ENCODE measurements at places on chromosomes 13 and 19. TPM values are rescaled to one million over a fixed set of nuclear protein-coding genes. Genes with fewer than 3 reads are reported as not detected.

GRCh38 chr13:82758044-82758443 lies 1124.2 kb downstream of the SLITRK1 start:
- no peaks in the 10 kb centered on the region for H3K36me3 ChIP-seq
- H3K27me3 ChIP-seq = no peaks in the 10 kb centered on the region
- DNase-seq = no peak
- H3K4me1 ChIP-seq = no peaks in the 10 kb centered on the region
- H3K4me3 ChIP-seq = no peak overlapping the region
- no peak overlapping the region for H3K27ac ChIP-seq

DNA sequence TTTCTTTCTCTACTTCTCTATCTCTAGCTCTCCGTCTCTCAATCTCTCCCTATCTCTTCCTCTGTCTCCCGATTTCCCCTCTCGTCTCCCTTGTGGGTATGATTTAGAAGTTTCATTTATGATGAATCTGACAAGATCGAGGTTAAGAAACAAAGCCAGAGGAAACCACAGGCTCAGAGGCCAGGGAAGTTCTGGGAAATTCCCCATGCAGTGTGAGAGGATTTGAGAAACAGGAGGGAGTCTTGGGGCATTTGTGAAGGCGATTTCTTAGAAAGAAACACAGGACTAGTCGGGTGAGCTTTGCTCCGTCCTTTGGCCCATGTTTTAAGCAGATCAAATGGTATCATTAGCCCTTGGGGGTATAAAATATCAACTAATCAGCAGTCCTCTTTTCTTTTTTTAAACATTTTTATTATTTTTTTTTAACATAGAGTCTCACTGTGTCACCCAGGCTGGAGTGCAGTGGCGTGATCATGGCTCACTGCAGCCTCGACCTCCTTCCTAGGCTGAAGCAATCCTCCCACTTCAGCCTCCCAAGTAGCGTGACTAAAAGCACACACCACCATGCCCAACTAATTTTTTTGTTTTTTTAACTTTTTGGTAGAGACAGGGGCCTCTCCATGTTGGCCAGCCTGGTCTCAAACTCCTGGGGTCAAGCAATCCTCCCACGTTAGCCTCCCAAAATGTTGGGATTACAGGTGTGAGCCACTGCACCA lies 25.8 kb downstream of the TNFSF9 start:
- no peak overlapping the region for H3K27ac ChIP-seq
- DNase-seq = no peak
- H3K36me3 ChIP-seq = no peaks in the 10 kb centered on the region
- H3K4me1 ChIP-seq = peaks cover 18% of the 10 kb centered on the region

DNA sequence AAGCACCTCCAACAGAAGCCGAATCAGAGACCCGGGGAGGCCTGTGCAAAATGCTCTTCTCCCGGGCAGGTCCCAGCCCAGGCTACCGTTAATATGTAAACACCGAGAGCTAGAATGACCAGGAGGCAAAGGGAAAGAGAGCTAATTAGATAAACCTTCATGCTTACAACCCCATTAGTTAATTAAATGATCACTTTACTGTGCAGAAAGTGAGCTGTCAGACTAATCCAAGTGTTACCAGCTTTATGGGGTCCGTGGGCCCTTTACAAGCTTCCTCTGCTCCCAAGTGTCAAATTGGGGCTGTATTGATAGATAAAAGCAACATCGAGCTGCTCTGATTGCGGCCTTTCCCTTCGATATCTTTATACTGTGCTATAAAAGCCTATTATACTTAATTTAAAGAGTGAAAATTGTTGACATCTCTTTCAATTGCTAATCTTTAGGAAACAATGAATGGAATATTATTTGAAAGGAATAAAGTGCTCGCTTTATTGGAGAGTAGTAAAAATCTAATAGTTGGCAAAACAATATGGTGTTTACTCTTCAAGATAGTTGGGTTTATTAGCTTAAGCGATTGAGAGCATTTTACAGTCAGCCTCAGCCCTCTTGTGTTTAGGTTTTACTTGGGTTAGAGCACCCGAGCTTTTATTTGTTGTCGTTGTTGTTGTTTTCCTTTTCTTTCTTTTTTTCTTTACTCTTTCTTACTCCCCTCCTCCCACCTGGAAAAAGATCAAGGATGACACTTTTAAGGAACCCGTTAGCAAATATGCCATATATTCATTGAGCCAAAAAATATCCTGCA lies 189.3 kb upstream of the GPR12 start:
- no peak overlapping the region for H3K27ac ChIP-seq
- no peak overlapping the region for H3K4me3 ChIP-seq
- peaks cover 3% of the 10 kb centered on the region for H3K4me1 ChIP-seq
- DNase-seq = no peak
- H3K36me3 ChIP-seq = no peaks in the 10 kb centered on the region

DNA sequence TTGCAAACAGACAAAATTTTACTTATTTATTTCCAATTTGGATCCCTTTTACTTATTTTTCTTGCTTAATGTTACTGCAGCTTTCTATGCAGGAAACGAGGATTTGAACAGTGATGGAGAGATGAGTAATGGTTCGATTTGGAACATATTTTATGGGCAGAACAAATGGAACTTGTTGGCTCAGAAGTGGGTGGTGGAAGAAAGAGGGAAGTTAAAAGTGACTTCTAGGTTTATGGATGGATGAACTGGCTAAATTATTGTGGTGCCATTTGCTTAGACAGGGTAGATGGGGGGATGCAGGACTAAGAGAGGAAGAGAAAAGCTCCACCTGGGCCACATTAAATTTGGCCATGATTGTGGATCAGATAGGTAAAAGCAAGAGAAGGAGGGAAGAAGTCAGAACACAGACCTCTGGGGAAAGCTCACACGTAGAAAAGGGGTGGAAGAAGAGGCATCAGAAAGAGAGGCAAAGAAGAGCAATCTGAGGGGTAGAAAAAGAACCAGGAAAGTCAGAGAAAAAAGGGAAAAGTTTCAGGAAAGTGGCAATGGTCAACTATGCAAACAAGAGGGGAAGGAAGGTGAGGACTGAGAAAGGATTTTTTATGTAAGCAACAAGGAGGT lies 768 bp upstream of the CYSLTR2 start:
- H3K36me3 ChIP-seq = no peaks in the 10 kb centered on the region
- DNase-seq = no peak
- peaks cover 22% of the 10 kb centered on the region for H3K4me1 ChIP-seq
- peak overlapping the region; percentile 81 for H3K27ac ChIP-seq
- no peaks in the 10 kb centered on the region for H3K27me3 ChIP-seq

DNA sequence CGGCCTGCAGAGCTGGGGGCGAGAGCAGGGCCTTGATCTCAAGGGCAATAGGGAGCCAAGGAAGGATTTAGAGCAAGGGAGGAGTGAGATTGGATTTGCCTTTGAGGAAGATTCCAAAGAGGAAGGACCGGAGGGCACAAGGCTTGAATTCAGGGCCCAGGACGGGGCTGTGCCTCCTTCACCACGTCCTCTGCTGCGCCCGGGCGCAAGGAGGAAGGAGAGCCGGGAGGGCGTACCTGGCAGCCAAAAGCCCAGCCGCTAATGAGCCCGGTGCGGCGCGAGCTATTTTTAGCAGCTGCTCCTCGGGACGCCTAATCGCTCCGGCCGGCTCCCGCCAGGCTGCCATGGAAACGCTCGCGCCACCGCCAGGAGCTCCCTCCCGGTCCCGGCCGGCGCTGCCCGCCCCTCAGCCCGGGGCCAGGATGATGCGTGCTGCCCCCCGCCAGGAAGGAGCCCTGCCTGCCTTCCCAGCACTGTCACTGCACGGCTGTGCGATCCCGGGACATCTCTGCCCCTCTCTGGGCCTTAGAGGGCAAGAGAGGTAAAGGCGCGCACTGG lies 31.3 kb downstream of the TINCR start:
- H3K27ac ChIP-seq = no peak overlapping the region
- no peaks in the 10 kb centered on the region for H3K4me1 ChIP-seq
- no peak for DNase-seq
- peaks cover 5% of the 10 kb centered on the region for H3K36me3 ChIP-seq

- no peaks in the 10 kb centered on the region for H3K36me3 ChIP-seq
- DNase-seq = no peak
- H3K4me3 ChIP-seq = no peak overlapping the region
- H3K27ac ChIP-seq = no peak overlapping the region
- H3K4me1 ChIP-seq = no peaks in the 10 kb centered on the region
Observed at GRCh38 chr13:43428545-43429296, 358.1 kb downstream of the ENOX1 start.

- no peak overlapping the region for H3K4me3 ChIP-seq
- H3K36me3 ChIP-seq = peaks cover 2% of the 10 kb centered on the region
- no peak overlapping the region for H3K27ac ChIP-seq
- H3K27me3 ChIP-seq = peaks cover 14% of the 10 kb centered on the region
Observed at GRCh38 chr13:39968646-39969475, 313.4 kb downstream of the COG6 start.

The DOHH gene
- 13.3 TPM for total RNA-seq

DNA sequence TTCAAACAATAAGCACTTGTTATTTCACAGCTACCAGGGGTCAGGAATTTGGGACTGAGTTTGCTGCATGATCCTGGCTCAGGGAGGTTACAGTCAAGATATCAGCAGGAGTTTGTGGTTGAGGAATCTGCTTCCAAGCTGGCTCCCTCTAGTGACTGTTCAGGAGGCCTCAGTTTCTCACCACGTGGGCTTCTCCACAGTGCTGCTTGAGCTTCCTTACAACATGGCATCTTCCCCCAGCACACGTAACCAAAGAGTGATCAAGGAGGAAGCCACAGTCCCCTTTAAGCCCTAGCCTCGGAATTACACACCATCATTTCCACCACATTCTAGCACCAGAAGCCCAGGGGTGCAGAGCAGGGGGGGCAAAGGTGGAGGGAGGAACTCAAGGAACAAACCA lies 28.8 kb downstream of the CELF5 start:
- no peak for DNase-seq
- no peaks in the 10 kb centered on the region for H3K36me3 ChIP-seq
- no peak overlapping the region for H3K27ac ChIP-seq
- no peaks in the 10 kb centered on the region for H3K4me1 ChIP-seq
- no peaks in the 10 kb centered on the region for H3K27me3 ChIP-seq

GRCh38 chr19:8702350-8702749 lies 3.8 kb upstream of the ACTL9 start:
- H3K36me3 ChIP-seq = peaks cover 1% of the 10 kb centered on the region
- DNase-seq = peak; percentile 72
- H3K27me3 ChIP-seq = peaks cover 6% of the 10 kb centered on the region

- no peak overlapping the region for H3K27ac ChIP-seq
- H3K4me1 ChIP-seq = no peaks in the 10 kb centered on the region
- H3K36me3 ChIP-seq = no peaks in the 10 kb centered on the region
Observed at GRCh38 chr13:35448465-35448864, 28.0 kb downstream of the MAB21L1 start.

The DAZAP1 gene
- 275 TPM for total RNA-seq

- no peak overlapping the region for H3K4me3 ChIP-seq
- H3K4me1 ChIP-seq = no peaks in the 10 kb centered on the region
- DNase-seq = no peak
- no peaks in the 10 kb centered on the region for H3K36me3 ChIP-seq
- H3K27ac ChIP-seq = no peak overlapping the region
Observed at GRCh38 chr13:70027551-70027950, 80.1 kb upstream of the ATXN8OS start.

The ZMYM5 gene
- total RNA-seq = 16.9 TPM

GRCh38 chr13:76009267-76009890 lies 373.2 kb downstream of the LMO7 start:
- H3K4me3 ChIP-seq = no peak overlapping the region
- DNase-seq = no peak
- H3K36me3 ChIP-seq = no peaks in the 10 kb centered on the region
- peaks cover 3% of the 10 kb centered on the region for H3K27me3 ChIP-seq
- H3K27ac ChIP-seq = no peak overlapping the region

DNA sequence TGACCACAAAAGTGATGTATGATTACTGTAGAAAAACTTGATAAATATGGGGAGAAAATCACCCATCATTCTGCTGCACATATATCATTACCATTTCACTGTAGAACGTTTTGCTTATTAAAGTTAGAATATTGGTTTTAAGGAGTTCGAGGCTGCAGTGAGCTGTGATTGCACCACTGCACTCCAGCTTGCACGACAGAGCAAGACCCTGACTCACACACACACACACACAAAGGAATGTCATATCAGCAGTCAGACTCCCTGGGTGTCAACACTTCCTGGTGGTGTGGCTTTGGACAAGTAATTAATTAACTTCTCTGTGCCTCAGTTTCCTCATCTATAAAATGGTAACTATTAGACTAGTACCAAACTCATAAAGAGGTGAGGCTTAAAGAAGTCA lies 11.3 kb upstream of the PNMA8A start:
- DNase-seq = no peak
- peaks cover 5% of the 10 kb centered on the region for H3K4me1 ChIP-seq
- no peak overlapping the region for H3K4me3 ChIP-seq
- no peaks in the 10 kb centered on the region for H3K36me3 ChIP-seq
- H3K27ac ChIP-seq = no peak overlapping the region

The ZNF433 gene
- 0.20 TPM for total RNA-seq

The TUBGCP3 gene
- total RNA-seq = 53.0 TPM

- H3K36me3 ChIP-seq = no peaks in the 10 kb centered on the region
- H3K4me3 ChIP-seq = no peak overlapping the region
- no peaks in the 10 kb centered on the region for H3K4me1 ChIP-seq
Observed at GRCh38 chr13:110157718-110158117, 149.2 kb downstream of the COL4A1 start.

The CYSLTR2 gene
- total RNA-seq = 4.0 TPM

The ANKRD24 gene
- 0.82 TPM for total RNA-seq

DNA sequence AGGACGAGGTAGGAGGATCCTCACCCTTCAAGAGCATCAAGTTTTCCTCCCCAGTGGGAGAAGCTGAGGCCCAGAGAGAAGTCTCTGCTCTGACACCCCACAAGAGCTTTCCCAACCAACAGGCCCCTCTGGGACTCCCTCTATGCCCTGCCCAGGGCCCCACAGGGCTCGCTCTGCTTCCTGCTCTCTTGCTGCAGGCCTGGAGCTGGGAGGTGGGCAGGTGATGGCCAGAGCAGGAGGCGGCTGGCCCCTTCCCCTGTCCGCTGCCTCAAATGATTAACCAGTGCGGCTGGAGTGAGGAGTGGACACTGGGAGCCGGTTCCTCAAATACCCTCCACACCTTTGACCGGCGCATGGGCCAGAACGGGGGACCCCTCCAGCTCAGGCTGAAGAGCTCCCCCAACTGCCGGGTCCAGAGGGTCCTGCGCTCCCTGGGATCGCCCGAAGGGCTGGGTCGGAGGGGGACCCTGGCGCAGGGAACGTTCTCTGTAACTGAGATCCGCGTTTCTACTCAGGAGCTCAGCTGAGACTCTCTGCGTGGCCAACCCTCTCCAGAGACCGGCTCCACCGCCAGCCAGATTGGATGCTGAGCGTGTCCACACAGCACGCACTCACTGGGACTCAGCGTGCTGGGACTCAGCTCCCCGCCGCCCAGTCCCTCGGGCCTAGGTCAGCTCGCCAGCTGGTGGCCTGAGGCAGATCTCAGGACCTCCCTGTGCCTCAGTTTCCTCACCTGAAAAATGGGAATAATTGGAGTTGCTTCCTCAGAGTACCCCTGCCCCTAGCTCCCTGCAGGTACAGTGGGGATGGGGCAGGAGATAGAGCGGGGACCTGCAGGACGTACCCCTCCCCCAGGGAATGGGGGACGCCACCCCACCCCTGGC lies 6.7 kb upstream of the ONECUT3 start:
- no peaks in the 10 kb centered on the region for H3K36me3 ChIP-seq
- no peak for DNase-seq
- no peak overlapping the region for H3K27ac ChIP-seq
- peaks cover 16% of the 10 kb centered on the region for H3K4me1 ChIP-seq
- no peak overlapping the region for H3K4me3 ChIP-seq

- peaks cover 12% of the 10 kb centered on the region for H3K27me3 ChIP-seq
- peaks cover 72% of the 10 kb centered on the region for H3K4me1 ChIP-seq
- H3K27ac ChIP-seq = peak overlapping the region; percentile 92
- peaks cover 8% of the 10 kb centered on the region for H3K36me3 ChIP-seq
- H3K4me3 ChIP-seq = peak overlapping the region; percentile 49
Observed at GRCh38 chr19:51256155-51256625, 5.3 kb downstream of the SIGLECL1 start.

- no peaks in the 10 kb centered on the region for H3K4me1 ChIP-seq
- H3K4me3 ChIP-seq = no peak overlapping the region
- peaks cover 26% of the 10 kb centered on the region for H3K27me3 ChIP-seq
- H3K36me3 ChIP-seq = no peaks in the 10 kb centered on the region
Observed at GRCh38 chr13:109700176-109700575, 86.2 kb downstream of the IRS2 start.

Data from activated CD8-positive, alpha-beta memory T cell treated with anti-CD3 and anti-CD28 coated beads, Interleukin-2, amount 10 ng/mL, durations not matched to agents 7 days and 5 days (primary cell).